ENCODE measurements at places on chromosomes 3 and 15.

- DNase-seq, result no peak
Observed at GRCh38 chr3:137062250-137062649, 104.5 kb downstream of the IL20RB start.

- no peak for DNase-seq
Observed at GRCh38 chr3:87473944-87474343, 197.6 kb upstream of the POU1F1 start.

DNA sequence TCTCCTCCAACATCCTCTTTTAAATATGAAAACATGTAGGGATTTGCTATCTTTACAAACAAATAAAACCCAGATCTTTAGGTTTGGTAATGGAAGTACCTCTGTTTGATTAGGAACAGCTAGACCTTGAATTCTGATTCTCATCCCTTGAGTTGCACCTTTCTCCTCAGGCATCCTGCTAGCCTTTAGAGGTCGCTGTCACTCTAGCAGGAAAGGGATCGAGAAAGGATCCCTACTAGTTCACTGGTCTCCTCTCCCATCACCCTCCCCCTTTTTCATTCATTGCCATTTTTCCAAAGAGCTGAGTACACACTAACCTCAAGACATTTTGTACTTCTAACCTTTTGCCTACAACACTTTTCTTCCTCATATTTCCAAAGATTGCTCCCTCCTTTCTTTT is 569.8 kb downstream of the RBMS3 start:
- DNase-seq, result no peak

- no peak for DNase-seq
Observed at GRCh38 chr3:152192936-152193672, 75.6 kb upstream of the MBNL1 start.

DNA sequence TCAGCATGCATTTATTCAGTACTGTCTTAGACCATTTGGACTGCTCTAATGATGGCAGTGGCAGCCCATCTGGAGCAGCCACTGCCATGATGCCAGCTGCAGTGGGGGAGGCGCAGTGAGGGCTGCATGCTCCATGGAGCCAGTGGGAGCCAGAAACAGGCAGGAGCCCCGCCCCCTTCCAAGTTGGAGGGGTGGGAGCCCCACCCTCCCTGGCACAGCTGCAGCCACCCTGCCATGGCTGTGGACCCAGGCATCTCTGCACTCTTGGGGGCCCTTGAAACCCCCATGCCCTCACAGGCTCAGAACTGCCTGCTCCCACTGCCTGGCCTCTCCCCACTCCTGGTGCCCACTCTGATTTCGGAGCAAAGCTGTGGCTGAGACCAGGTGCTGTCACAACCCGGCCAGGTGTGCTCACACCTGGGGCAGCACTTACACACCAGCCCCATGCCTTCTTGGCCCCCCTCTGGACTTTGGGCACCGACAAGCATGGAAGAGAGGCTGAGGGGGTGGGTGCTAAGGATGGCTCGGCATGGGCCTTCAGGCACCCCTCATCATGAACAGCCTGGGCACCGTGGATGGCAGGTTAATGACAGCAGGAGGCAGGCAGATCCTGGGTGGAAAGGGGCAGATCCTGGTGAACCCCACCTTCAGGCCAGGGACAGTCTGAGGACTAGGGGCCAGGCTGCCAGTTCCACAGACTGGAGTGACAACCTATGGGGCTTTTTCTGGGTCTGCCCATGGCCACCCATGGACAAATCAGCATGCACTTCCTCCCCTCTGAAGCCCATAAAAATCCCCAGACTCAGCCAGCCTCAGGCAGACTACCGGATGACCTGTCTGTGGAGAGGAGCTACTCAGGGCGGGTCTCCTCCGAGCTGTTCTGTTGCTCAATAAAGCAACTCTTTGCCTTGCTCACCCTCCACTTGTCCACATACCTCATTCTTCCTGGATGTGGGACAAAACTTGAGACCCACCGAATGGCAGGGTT is 18.3 kb downstream of the TBC1D21 start:
- DNase-seq, result no peak

GRCh38 chr3:53493963-53494791 is at the start of gene CACNA1D:
Gene CACNA1D (plus strand): TSS chr3:53494611. CDS start chr3:53495167, 556 bp downstream.
- peak; percentile 21 for DNase-seq

GRCh38 chr15:37289109-37289765 is 188.9 kb upstream of the MEIS2 start:
- no peak for DNase-seq

- no peak for DNase-seq
Observed at GRCh38 chr3:78201091-78201490, 1161.2 kb downstream of the ROBO2 start.

- no peak for DNase-seq
Observed at GRCh38 chr3:184258926-184259325, 2.4 kb downstream of the CAMK2N2 start.

DNA sequence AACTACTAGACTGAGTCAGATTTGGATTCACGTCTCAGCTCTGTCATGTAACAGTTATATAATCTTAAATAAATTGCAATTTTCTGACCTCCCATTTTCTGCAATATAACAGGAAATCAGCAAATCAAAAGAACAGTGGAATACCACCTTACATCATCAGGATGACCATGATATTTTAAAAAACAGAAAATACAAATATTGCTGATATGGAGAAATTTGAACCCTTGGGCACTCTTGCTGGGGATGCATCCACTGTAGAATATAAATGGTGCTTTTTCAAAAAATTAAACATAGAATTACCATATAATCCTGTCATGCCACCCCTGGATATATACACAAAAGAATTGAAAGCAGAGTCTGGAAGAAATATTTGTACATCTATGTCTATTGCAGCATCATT is 982.5 kb downstream of the TBL1XR1 start:
- DNase-seq, result no peak

- DNase-seq, result no peak
Observed at GRCh38 chr3:100868096-100868495, 125.1 kb downstream of the ABI3BP start.

DNA sequence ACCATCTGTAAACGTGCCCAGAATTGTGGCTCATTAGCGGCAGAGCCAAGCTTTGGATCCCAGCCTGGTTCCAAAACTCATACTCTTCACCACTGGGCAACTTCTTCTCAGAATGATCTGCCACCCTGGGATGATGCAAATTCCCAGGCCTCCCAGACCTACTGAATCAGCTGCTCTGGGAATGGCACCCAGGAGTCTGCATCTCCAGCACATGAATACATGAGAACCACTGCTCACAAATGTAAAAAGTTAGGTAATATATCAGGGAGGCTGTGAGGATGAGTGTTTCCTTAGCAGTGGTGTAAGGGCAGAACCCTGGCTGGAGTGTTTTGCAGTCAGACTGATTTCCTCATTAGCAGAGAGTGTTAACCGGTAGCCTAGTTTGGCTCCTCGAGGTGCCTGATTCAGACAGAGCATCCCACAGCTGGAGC is 94.2 kb downstream of the LIPC start:
- no peak for DNase-seq

DNA sequence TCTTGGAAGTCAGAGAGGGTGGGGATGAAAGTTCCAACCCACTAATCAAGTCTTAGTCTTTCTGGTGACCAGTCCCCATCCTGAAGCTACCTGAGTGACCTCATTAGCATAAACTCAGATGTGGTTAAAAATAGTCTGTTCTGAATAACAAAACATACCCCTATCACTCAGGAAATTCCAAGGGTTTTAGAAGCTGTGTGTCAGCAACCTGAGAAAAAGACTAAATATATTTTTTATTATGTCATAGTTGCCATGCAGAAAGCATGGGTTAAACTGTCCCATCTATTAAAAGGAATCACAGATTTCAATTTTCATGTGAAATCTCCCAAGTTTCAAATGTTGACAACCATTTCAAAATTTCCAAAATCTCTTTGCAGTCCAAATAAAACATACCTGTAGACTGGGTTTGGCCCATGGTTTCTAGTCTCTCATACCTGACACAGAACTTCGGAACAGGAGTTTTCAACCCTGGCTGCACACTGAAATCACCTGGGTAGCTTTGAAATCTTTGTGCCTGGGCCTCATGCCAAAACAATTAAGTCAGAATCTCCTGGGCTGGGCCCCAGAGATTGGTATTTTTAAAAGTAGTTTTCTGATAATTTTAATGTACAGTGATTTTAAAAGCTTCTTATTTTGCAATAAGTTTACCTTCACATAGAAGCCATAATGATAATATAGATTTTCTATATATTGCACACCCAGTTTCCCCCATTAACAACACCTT is 476.3 kb downstream of the RBMS3 start:
- peak; percentile 25 for DNase-seq

GRCh38 chr15:25930931-25931330 is 67.8 kb upstream of the ATP10A start:
- no peak for DNase-seq

DNA sequence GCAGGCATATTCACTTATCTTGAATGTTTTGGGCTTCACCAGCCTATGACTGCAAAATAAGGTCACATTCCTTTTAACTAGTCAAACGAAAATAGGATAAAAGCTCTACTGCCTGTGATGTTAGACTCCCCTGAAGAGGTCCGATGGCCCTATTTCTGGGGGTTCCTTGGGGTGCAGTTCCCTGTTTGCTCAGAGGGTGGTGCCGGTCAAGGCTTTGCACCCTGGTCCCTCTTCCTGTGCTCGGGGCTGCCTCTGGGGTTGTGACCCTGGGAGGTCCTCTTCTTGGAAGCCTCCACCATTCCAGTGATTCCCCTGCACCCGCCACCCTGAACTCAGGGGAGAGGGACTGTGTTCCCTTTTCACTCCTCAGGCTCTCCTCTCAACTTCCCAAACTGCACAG is 86.7 kb upstream of the ANKRD34C start:
- DNase-seq, result no peak

DNA sequence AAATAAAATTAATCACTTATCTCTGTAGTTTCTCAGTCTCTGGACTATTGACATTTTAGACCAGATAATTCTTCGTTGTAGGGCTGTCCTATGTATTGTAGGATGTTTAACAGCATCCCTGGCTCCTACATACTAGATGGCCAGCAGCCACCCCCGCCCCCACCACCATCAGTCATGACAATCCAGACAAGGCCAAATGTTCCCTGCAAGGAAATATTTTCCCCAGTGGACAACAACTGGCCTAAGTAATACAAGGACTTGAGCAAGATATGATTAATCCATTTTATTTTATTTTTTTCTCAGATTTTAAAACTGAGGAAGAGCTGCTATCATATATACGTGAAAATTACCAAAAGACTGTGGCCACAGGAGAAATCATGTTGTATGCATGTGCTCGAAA is 23.8 kb downstream of the TICRR start:
- no peak for DNase-seq

GRCh38 chr15:57500256-57500655 is 91.4 kb upstream of the MYZAP start:
- DNase-seq, result no peak

- peak; percentile 62 for DNase-seq
Observed at GRCh38 chr15:61227269-61227949, 1.7 kb downstream of the RORA start.

DNA sequence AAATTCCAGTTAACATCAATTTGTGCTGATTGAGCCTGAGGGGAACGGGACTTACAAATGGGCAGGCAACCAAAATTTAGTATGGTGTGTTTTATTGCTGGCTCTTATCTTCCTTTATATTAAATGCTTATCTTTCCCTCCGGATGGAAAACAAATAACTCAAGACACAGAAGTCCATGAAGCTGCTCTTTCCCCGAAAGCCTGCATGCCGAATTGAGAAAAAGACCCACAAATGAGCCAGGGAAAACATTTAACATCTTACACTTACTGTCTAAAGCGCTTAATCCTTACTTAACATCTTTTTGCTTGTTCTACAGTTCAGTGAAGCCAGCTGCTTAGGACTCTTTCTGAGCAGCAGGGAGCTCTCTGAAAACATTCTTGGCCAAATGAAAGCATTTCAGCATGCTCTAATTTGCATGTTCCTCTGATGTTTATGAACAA is 49.5 kb downstream of the HEG1 start:
- DNase-seq, result no peak

GRCh38 chr3:159593927-159594605 is 394.6 kb upstream of the IL12A start:
- no peak for DNase-seq

GRCh38 chr15:82828075-82828474 is 18.6 kb downstream of the WHAMM start:
- DNase-seq, result no peak

GRCh38 chr3:58141766-58142345 is 68.9 kb downstream of the DNASE1L3 start:
- no peak for DNase-seq

GRCh38 chr15:27752691-27753090 is 346.4 kb downstream of the OCA2 start:
- DNase-seq, result no peak

DNA sequence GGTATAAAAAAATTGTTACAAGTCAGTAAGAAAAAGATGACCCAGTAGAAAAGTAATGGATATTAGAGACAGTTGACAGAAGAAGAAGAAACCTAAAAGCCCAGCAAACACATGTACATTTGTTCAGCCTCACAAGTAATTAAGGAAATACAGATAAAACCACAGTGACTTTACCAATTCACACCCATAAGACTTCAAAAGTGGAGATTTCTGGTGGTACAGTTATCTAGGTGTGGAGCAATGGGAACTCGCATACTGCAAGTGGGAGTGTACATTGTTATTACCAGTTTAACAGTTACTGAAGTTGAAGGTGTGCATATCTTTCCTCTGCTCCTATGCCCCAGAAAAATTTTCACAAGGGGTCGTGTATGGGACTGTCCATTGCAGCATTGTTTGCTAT is 18.1 kb upstream of the MAPKBP1 start:
- DNase-seq, result no peak

GRCh38 chr3:37806505-37807200 is 55.0 kb upstream of the CTDSPL start:
- no peak for DNase-seq

DNA sequence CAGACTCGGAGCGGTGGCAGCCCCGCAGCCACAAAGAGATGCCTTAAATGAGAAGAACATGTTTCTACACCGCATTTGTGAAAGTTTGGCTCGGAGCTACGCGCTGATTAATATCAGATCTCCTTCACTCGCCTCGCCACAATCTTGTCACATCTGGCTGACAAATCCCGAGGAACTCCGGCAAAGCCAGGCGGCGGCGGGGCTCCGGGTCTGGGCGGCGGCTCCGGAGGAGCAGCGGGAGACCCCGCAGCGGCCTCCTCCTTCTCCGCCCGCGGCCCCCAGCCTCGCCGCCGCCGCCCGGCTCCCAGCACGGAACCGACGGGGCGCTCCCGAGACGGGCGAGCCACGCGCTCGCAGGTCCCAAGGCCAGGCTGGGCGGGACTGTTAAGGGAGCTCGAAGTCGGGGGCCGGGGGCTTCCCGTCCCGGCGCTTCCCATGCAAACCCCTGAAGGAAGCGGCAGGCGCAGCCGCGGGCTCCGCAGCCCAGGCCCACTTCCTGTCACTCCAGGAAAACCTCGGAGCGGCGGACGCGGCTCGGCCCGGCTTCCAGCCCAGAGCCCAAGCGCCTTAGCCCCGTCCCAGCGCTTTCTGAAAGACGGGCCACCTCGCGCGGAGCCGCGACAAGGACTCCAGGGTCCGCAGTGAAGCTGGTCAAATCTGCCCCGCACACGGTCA is 1.2 kb downstream of the BNC1 start:
- peak; percentile 36 for DNase-seq

DNA sequence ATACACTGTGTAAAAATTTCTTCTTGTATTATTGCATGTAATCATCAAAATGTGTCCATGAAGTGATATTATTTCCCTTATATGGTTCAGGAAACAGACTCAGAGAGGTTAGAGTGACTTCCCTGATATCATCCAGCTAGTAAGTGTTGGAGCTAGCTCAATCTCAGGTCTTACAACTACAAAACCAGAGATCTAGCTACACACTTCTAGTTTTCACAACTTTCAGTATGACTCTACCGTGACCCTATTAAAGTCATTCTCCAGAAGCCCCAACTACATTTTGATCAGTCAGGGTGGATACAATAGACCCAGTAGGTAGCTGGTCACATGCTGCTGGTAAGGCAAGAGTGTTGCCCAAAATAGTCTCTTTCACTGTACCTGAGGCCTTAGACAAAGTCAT is 165.3 kb downstream of the GOLIM4 start:
- no peak for DNase-seq
